ENCODE measurements at places on chromosomes 13 and 19.
A peak's percentile ranks its signal among the peaks of the same experiment; 100 is the strongest.

- DNase-seq, result no peak
Measured at GRCh38 chr13:112065867-112066623, 904 bp upstream of the SOX1 start.

- no peak for DNase-seq
Measured at GRCh38 chr13:40657307-40657706, 9.1 kb downstream of the FOXO1 start.

DNA sequence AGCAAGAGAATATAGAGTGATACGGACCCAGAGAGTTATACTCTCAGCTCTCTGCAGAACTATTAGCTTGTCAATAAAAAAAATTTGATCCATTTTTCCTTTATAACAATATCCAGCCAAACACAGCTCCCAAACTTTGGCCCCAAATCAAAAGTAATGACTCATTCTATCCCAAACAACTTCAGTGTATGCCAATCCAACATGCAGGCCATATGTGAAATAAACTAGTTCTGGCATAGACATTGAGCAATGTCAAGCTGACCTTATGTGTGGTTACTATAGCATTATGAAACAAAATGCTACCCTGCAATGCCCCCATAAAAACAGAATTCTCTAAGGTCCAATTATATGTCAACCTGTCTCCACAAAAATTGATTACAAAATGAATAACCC lies 209.5 kb downstream of the DNAJC15 start:
- DNase-seq, result no peak

DNA sequence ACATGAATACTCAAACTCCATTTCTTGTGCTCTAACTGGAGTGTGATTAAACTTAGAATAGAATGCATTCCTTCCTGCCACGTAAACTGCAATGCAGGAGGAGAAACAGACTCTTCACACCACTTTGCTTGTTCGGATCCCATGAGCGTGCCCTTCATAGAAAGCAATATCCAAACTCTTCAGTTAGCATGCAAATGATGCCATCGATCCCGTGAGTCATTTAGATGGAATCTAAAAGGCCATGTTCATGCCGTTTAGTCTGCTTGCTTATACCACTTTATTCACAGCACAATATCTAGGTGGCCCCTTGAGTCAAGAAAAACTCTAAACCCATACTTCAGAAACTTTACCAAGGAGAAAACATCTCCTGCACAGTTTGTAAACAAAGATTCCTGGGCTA lies 225.8 kb downstream of the OXGR1 start:
- no peak for DNase-seq

DNA sequence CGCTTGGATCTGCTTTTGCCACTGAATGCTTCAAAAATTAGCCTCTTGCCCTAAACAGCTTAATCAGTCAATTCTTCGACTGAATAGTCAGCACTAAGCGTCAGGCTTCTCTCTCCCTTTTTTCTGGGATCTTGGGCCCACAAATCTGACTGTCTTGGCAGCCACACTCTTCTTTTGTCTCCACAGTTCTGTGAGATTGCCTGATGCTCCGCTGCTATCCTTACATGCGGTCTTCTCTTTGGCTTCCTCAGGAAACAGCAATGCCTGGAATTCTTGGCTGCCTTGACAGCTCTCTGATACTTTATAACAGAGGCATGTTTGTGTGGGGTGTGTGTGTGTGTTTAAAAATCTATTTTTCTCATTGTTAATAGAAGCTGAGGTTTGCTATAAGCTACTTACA lies 32.6 kb downstream of the ERCC5 start:
- no peak for DNase-seq

DNA sequence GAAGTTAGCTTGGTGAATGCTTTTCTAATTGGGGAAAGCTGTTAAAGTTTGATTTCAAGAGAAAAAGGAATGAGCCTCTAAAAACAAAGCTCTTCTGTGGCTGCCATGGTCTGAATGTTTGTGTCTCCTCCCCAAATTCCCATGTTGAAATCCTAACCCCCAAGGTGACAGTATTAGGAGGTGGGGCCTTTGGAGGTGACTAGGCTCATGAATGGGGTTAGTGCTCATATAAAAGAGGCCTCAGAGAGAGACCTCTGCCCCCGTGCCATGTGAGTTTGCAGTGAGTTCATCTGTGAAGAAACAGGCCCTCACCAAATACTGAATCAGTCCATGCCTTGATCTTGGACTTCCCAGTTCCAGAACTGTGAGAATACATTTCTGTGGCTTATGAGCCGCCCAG lies 56.5 kb downstream of the ARHGEF7 start:
- no peak for DNase-seq

DNA sequence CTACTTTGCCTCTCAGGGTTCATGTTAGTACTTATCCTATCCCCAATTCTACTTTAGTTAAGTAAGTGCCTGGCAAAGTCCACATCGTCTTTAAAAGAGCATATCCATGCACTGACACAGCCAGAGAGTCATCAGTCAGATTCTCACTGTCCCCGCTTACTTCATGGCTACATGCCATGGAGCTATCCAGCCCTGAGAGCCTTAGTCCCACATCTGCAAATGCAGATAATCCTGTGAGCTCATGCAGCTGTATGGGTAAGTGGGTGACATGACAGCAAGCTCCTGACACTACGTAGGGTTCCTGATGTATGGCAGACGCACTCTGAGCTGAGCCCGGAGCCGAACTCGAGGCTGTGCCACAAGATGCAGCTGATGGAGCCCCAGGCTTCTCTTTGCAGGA lies 661.5 kb downstream of the LIG4 start:
- no peak for DNase-seq

DNA sequence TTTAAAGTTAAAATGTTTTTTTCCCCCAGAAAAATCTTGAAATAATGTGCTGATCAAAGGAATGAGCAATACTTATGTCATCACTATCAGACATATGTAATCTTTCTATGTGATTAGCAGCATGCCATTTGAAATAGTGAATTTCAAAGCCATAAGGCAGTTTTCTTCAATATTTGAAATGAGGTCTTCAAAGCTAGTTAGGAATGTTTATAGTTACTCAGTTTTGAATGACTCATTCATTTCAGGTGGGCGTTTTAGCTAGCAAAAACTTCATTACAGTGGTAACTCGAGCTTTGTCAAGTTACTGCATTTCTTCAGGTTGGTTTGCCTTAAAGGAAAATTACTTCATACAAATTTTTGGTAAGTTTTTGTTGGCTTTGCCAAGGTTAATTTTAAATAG lies 102.1 kb downstream of the ATP8A2 start:
- no peak for DNase-seq

GRCh38 chr19:47863514-47863936 lies 4.5 kb downstream of the TPRX2 start:
- DNase-seq, result peak; percentile 52

DNA sequence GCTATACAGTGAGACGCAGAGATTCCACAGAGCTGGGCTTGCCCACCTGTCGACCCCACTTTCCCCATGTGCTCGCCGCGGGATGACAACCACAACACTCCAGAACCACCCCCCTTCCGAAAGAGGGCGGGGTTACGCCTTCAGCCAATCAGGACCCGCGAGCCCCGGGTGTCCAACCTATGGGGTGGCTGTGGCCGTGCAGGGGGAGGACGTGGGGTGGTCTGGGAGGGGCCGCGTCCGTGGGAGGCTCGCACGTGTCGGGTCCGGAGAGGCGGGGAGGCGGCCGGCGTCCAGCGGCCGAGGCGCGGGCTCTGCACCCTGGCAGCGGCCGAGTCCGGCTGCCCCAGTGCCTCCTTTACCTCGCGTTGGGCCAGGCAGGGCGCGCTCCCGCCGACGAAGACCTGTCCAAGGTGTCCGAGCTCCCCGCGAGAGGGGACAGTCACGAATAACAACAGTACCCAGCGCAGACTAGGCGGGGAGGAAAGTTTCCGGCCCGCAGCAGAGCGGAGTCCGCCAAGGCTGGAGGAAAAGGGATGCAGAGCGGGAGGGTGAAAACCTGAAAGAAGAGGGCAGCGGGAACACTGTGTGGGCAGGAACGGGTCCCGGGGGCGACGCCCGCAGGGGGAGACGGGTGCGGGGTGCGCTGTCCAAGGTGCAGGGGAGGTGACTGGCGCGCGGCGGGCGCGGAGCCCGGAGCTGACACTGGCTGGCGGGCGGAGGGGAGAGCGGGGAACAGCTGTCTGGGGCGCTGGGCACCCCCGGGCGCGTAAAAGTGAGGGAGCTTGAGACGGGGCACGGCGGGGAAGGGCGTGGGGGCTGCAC lies 911 bp downstream of the ENOX1 start:
- DNase-seq, result no peak

- no peak for DNase-seq
Measured at GRCh38 chr13:69461397-69461796, 646.2 kb upstream of the ATXN8OS start.

- no peak for DNase-seq
Measured at GRCh38 chr19:16064209-16064889, 11.9 kb upstream of the TPM4 start.

DNA sequence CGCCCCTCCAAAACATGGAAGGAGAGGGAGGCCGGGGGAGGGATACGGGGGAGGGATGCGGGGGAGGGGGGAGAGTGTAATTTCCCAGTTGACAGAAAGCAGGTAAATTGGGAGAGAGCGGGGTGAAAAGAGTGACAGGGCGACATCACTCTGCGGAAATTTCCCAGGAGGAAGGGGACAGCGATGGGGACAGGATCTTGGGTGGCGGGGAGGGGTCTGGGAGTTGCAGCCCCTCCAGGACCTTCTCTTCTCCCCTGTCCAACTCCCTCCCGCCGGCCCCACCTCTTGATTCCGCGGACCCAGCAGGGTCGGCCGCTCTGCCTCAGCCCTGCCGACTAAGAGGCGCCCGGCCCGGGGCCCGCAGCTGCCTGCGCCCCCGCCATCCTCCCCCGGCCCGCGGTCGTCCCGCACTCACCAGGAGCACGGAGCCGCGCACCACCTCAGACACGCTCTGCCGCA lies 108.0 kb upstream of the DOCK9 start:
- DNase-seq, result no peak

GRCh38 chr13:93552596-93552995 lies 326.0 kb downstream of the GPC6 start:
- DNase-seq, result no peak

GRCh38 chr19:44675521-44675920 lies 4.2 kb downstream of the CEACAM19 start:
- DNase-seq, result no peak

GRCh38 chr13:106521095-106521799 lies 14.2 kb downstream of the EFNB2 start:
- DNase-seq, result no peak

- DNase-seq, result no peak
Measured at GRCh38 chr13:21557995-21558394, 46.0 kb downstream of the MICU2 start.

DNA sequence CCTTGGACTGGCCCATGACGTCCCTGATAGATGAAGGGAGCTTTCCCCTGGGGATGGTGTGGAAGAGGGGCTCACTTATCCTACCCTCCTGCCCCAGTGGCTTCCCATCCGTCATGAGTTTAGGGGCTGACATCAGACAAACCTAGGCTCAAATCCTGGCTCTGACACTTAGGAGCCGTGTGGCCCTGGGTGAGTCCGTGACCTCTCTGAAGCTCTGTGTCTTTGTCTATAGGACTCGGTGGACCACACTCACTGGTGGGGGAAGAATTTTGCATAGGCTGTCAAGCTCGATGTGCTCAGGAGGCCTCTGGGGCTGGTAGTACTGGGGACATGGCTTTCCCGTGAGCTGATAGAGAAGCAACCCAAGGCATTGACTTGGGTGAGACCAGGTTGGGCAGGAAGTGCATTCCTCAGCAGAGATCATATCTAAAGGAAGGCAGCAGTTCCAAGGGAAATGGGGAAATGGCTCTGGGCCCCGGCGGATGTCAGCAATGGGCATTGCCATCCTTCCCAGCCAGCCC lies 17.4 kb upstream of the AP1M2 start:
- no peak for DNase-seq

DNA sequence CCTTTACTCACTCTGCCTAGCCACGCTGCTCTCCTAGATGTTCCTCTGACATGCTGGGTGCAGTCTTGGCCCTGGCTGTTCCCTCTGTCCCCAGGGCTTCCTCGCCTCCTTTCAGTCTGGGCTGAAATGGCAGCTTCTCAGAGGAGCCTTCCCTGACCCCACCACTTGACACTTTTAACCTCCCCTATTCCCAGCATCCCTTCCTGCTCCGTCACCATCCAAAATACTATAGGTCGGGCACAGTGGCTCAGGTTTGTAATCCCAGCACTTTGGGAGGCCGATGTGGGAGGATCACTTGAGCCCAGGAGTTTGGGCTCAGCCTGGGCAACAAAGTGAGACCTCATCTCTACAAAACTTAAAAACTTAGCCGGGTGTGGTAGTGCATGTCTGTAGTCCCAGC lies 2.6 kb downstream of the FAM187B start:
- DNase-seq, result no peak

GRCh38 chr13:46535825-46536224 lies 17.1 kb upstream of the LRCH1 start:
- no peak for DNase-seq

DNA sequence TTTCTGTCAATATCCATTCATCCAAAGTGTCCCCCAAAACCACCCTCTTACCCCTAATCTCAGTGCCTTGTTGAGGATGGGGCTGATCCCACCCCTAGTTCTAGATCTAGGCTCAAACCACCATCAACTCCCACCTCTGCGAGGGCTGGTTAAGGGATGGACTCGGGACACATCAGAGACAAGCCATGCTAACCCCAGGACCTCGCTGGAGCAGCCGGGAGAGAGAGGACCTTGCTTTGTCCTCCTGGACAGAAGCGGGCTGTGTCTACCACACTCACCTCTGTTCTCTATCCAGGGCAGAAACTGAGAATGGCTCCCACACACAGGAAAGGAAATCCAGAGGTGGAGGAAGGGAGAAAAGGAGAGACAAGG lies 90.8 kb upstream of the UQCRFS1 start:
- DNase-seq, result no peak

- no peak for DNase-seq
Measured at GRCh38 chr19:18122424-18122823, 24.8 kb downstream of the MAST3 start.

- no peak for DNase-seq
Measured at GRCh38 chr13:59689057-59689456, 474.7 kb downstream of the DIAPH3 start.

DNA sequence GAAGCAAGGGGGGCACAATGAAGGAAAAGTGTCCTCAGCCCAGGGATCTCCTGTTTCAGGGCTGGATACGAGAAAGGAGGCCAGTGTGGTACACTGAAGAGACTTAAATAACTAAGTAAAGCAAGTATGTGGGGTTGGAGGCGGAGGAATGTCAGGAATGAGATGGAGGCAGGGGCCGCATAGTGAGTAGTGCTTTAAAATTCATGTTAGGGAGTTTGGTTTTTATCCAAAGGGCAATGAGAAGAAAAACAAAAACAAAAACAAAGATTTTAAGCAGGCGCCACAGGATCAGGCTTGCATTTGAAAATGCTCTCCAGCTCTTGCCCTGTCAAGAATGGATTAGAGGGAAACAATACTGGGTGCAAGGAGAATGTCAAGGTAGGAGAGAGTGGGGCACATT lies 273.4 kb downstream of the DCLK1 start:
- no peak for DNase-seq
